Esophagus mucosa (tissue), 1 donor: ENCODE measurements at places on chromosomes 1 and 21. TPM values are rescaled to one million over a fixed set of nuclear protein-coding genes. Genes with fewer than 3 reads are reported as not detected.

GRCh38 chr1:221604948-221605347, 136.9 kb downstream of the DUSP10 start:
- peak; percentile 61 for ATAC-seq

GRCh38 chr1:78617615-78618026, 2.6 kb upstream of the IFI44L start:
- ATAC-seq: peak; percentile 73

DNA sequence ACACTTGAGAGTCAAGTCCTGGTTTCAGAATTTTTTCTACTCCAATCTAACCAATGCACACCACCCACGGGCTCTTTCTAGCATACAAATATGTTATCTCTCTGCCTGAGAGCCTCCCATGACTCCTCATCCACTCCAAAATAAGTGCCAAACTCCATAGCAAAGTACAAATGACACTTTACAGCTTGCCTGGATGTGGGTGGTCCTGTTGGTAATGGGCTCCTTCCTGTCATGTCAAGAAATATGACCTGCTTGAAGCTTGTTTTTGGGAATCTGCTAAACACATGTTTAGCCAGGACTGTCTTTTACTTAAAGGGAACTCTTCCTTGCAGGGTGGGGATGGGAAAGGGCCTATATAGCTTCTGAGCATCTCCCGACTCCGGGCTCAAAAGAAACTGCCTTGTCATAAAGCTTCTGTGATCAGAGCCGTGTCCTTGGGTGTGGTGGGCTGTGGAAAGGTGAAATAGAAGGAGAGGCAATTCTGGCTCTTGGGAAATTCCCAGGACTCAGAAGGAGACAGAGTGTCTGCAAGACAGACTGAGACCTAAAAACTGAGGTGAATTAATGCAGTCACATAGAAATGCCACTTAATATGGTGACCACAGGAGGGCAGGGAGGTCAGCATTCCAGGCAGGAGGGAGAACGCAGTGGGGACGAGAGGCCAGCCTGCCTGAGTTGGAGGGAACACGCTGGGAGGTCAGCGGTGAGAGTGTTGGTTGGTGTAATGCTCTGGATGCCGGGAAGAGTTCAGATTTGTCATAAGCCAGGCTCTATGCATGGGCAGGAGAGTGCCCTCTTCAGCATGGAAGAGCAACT, 6.1 kb upstream of the IGFN1 start:
- ATAC-seq: peak; percentile 89

GRCh38 chr21:32018381-32018780, 145.6 kb downstream of the HUNK start:
- ATAC-seq: no peak

DNA sequence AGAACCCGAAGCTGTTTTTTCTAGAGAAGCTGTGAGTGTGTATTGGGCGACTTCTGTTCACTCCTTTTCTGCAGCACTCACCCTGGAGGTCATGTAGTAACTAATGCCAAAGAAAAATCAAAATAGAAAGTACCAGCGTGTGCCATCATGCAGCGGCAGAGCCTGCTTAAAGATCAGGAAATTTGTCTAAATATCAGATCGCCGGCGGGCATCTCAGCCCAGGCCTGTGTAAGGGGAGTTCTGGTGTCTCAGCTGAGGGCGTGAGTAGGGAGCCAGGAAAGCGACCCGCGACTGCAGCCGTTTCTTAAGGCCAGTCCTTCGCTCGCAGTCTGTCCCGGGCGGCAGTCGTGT, 768 bp downstream of the EDARADD start:
- peak; percentile 72 for ATAC-seq

GRCh38 chr1:57857809-57858208, 433.9 kb upstream of the DAB1 start:
- peak; percentile 23 for ATAC-seq

DNA sequence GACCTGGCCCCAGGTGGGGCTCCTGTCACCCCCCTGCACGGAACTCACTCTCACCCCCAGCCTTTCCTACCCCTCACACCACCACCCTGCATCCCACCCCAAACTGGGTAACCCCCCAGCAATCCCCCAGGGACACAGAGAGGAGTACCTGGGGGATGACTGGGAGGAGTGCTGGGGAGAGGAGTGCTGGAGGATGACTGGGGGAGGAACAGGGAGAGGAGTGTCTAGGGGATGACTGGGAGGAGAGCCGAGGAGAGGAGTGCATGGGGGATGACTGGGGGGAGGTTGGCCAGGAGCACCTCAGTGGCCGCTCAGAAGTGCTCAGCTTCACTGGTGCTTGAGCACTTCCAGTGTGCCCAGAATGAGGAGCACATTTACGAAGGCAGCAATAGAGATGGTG, 59.1 kb downstream of the SIK1 start:
- ATAC-seq: no peak

- ATAC-seq: no peak
These were observed 19.3 kb downstream of the EPHB2 start for GRCh38 chr1:22729912-22730311.

DNA sequence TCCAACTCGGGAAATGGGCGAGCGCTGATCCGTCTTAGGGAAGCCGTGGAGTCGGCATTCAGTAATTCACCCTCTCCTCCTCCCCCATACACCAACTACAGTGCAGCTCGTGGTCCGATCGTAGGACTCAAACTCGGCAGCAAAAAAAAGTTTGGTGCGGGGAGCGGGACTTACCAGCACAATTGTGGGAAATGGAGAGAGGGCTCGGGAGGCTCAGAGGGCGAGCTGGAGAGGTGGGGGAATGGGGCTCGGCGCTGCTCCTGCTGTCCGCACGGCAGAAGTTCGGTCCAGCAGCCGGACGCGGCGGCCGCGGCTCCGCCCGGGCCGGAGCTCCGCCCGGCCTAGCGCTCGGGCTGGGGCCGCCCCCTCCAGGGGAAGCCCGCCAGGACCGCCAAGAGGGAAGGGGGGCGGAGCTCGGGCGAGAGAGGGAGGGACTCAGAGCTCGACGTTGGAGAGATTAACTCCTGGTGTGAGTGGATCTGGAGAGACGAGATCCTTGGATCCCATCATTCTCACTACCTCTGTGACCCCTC, 676 bp upstream of the PIAS3 start:
- ATAC-seq: peak; percentile 86

DNA sequence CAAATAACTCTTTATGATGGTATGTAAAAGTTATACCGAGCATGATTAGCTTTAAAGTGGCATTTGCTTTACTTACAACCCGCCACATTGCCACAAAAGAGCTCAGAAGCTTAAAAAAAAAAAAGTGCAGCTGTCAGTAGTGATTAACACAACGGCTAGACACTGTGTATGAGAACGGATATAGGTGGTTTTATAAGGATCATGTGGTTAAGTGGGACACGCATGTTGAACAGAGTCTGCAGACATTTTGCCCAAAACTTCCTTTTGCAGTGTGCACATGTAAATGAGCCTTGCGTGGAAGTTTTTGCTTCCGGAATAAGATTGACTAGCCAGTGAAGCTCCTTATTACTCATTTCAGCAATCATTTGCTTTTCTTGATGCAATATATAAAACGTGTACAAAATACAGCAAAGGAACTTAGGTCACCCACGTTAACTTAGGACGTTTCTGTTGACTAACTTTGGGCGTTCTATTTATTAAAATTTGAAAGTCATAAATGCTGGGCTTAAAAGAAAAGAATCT, 58.7 kb upstream of the RGS1 start:
- ATAC-seq: peak; percentile 83

DNA sequence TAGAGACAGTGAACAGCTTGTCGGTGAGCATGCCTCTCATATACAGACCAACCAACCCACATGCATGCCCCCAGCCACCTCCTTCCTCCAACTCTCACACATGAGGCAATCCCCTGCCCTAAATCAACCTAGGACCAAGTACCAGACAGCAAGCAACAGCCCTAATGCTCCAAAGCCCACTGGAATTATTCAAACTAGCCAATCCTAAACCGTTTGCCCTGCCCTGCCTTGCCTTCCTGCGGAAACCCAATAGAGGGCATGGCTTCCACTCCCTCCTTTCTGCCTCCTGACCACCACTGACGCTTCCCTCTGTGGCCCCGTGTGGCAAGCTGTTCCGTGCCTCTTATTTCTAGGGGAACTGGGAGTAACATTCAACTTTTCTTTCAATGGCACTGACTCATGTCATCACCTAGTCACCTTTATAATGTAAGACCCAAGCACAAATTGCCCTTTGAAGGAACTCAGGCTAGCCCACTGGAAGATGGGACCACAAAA, 129.3 kb upstream of the GJB5 start:
- no peak for ATAC-seq

GRCh38 chr1:202085682-202086373, 36.9 kb upstream of the GPR37L1 start:
- ATAC-seq: peak; percentile 26

DNA sequence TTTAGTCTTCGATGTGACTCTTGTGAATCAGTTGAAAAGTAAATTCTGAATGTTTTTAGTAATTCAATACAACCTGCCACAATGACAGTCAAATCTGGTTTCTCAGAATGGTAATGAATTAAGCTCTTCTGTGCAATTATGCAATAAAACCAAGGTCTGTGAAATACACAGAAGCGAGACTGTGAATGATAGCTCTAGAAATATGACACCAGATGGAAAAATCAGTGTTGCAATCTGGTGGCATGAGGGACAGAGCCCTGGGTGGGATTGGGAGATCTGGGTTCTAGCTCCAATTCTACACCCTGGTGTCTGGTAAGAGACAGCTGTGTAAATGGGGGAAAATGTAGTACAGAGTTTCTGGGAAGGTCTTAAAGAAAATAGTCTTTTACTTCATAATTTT, 586.4 kb upstream of the ZRANB2 start:
- ATAC-seq: no peak

DNA sequence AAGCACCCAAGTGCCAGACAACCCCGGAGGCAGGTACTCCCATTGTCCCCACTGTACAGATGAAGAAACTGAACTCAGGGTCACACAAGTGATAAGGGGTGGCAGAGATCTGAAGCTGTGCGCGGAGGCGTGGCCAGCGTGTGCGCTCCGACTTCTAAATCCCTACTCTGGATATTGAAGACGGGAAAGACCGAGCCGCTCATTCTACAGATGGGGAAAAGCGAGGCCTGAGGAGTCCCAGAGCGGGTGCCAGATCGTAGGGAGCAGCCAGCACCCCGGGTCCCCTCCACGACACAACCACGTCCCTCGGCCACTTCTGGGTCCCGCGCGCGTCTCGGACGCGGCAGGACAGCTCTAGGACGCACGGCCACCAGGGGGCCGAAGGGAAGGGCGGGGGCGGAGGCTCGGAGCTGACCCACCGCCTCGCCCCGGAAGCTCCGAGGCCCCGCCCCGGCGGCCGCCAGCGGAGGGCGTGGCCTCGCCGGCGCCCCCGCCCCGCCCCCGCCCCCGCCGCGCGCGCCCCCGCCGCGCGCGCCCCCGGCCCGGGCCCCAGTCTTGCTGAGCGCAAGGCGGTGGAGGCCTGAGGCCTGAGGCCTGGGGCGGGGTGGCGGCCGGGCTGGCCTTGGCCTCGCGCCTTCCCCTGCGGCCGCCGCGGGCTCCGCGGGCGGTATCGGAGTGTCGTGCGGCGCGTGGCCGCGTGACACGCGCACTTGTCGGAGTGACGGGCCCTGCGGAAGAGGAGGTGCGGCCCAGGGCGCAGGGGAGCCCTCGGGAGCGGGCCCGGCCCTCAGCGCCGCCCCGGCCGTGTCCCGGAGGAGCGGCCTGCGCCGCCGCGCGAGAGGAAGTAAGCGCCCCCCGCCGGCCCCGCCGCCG, at the start of gene H6PD:
H6PD (plus strand) TSS at position 552 of the 873 bp plus-strand sequence. CDS start 10,161 bp downstream, outside the sequence.
- peak; percentile 85 for ATAC-seq

- ATAC-seq: no peak
These were observed 15.9 kb upstream of the FASLG start for GRCh38 chr1:172642970-172643369.

DNA sequence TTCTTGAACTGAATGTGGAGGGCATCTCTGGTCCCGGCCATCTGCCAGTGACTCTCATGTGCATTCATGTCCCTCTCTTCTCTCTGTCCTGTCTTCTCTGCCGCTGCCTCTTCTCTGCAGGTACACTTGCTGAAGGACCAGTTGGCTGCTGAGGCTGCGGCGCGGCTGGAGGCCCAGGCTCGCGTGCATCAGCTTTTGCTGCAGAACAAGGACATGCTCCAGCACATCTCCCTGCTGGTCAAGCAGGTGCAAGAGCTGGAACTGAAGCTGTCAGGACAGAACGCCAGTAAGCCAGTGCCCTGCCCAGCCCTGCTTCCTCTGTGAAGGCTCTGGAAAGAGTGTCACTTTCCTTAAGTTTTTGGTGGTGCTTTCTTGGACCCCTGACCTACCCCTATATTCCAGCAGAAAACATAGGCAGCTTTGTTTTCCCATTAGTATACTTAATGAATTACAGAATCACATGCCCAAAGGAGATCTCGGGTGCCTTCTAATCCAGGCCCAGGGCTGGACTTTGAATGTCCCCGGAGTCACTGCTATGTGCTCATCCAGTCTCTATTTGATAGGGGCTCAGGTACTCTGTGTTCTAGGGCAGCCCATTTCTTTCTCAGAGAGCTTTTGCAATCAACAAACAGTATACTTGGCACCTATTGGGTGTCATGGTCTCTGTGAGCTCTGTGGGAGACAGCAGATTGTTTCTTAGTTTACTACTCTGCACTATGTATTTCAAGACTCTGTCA, 11.2 kb downstream of the SPATA46 start:
- peak; percentile 68 for ATAC-seq

DNA sequence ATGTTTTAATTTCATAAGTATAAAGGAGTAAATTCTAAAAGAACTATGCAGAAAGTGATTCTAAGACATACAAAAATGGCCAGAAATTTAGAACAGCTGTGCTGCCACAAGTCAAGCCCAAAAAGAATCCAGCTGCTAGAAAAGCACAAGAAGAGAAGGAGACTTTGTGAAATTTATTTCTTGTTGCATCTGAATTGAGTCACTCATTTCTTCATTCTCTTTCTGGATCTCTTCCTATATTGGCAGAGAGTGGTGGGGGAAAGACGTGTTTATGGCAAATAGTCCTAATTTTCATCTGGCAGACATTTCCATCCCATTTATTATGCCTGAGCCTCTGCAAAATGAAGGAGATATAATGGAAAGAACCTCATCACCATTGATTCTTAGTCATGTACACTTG, 139.6 kb upstream of the CTTNBP2NL start:
- no peak for ATAC-seq

- ATAC-seq: no peak
These were observed 112.5 kb downstream of the MATN1 start for GRCh38 chr1:30610917-30611316.

DNA sequence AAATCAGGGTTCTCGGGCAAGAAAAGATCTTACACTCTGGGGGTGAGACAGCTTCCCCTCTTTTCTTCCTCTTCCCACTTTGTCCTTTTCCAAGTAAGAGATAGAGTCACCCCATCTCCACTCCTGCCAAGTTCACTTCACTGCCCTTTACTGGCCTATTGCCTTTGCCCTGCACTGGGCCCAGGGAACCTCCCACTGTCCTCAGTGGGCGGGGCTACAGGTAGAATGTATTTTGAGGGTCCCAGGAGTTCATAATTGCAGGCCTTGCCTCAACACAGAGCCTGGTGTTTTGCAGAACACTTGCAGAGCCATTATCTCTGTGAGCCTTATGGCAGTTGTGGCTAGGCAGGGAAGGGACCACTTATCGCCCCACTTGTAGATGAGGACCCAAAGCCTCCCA, 3.3 kb downstream of the AMPD2 start:
- ATAC-seq: no peak

The KRTAP11-1 gene
- not detected for total RNA-seq

The RGS13 gene
- not detected for total RNA-seq

The SAMD13 gene
- total RNA-seq: 0.44 TPM

The BTBD19 gene
- 2.4 TPM for total RNA-seq

The NOS1AP gene
- total RNA-seq: 1.4 TPM

The CELA2A gene
- total RNA-seq: 0.36 TPM

The ZBTB8OS gene
- 30.6 TPM for total RNA-seq

The TRIM46 gene
- 0.12 TPM for total RNA-seq

The ADORA3 gene
- total RNA-seq: 0.64 TPM

The CYP4A22 gene
- total RNA-seq: not detected
